Karpas-422 (cell line): ENCODE measurements at places on chromosomes 6 and 20. TPM values are rescaled to one million over a fixed set of nuclear protein-coding genes. Genes with fewer than 3 reads are reported as not detected.
A peak's percentile ranks its signal among the peaks of the same experiment; 100 is the strongest.

- DNase-seq = no peak
Observed at GRCh38 chr20:6744180-6744579, 23.3 kb upstream of the BMP2 start.

DNA sequence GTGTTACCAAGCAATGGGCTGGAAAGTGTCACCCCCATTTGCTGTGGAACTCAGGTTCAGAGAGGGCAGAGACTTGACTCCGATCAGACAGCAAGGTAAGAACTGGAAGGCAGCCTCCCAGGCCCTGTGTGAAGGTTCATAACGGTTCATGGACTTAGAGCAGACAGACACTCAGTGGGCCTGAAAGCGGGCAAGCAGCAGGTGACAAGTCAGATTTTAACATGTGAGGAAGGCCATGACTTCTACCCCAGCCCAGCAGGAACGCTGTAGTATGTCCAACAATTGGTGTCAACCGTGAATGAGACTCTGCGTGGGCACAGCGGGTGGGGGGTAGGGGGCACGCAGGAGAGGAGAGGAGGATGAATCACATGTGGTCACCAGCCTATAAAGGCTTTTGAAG lies 217.6 kb upstream of the SNX9 start:
- no peak for DNase-seq

DNA sequence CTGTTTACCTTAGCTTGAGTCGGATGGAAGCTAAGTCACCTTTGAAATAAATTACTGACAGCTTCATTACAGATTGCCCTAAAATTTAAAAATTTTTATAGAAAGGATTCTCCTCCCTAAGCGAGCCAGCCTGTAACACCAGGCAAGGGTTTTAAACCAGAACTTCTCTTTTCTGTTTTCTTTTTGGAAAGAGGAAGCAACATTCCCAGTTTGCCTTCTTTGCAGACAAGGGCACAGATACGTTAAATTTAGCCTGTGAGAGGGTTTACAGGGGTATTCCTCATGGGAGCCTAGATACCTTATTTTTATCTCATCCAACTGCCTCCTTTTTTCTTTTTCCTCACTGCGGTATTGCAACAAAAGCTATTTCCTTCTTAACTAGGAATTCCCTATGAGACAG lies 45.0 kb downstream of the GNAS start:
- DNase-seq = peak; percentile 40

GRCh38 chr6:127026247-127026646 lies 92.2 kb upstream of the RSPO3 start:
- DNase-seq = no peak

GRCh38 chr20:33900521-33901131 lies 89.5 kb downstream of the CHMP4B start:
- DNase-seq = no peak

Gene ADGRF1
- total RNA-seq = not detected in 2 replicates

Gene KDM1B
- total RNA-seq = 47.2 and 50.9 TPM in 2 replicates

Gene SEL1L2
- not detected in 2 replicates for total RNA-seq

Gene PLTP
- 19.8 and 29.0 TPM in 2 replicates for total RNA-seq
